Spinal cord (tissue), 10 donors: ENCODE measurements at places on chromosomes 2 and 18. TPM values are rescaled to one million over a fixed set of nuclear protein-coding genes. Genes with fewer than 3 reads are reported as not detected.

DNA sequence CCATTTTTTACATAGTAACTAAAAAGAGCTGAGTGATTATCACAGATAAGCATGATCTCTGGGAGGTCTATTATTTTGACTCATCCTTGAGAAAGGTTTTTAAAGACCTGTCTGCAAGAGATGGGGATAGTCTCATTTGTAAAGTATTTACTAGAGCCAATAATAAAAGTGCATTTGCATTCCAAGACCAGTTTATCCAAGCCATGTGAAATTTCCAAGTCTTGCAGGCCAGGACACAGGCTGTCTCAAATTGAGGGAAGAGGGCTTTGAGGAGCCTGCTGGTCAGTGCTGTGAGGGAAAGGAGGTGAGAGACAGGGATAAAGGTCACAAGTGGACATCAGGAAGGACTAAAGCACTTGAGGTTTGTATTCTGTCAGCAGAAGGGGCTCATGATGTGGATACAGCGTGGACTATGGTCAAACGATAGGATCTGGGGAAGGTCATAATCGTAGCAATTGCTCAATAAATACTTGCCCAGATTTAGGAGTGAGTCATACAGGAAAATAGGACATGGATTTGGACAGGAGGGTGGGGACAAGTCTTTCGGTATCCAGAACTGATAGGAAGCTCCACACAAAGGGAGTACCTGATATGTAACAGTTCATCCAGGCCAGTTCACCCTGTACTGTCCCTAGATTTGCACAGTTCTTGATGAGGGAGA, 6.6 kb upstream of the CDH2 start:
- no peak overlapping the region for H3K4me3 ChIP-seq
- no peak for DNase-seq
- no peaks in the 10 kb centered on the region for H3K4me1 ChIP-seq
- H3K27ac ChIP-seq: no peak overlapping the region

- no peaks in the 10 kb centered on the region for H3K4me1 ChIP-seq
- no peak overlapping the region for H3K27ac ChIP-seq
- no peaks in the 10 kb centered on the region for H3K27me3 ChIP-seq
Measured at GRCh38 chr2:157420771-157421323, 23.0 kb downstream of the CYTIP start.

GRCh38 chr2:127660291-127660578, 14.3 kb downstream of the GPR17 start:
- no peak for DNase-seq
- peaks cover 36% of the 10 kb centered on the region for H3K4me1 ChIP-seq
- H3K4me3 ChIP-seq: no peak overlapping the region
- H3K36me3 ChIP-seq: peaks cover 10% of the 10 kb centered on the region

- no peak overlapping the region for H3K27ac ChIP-seq
- no peak overlapping the region for H3K4me3 ChIP-seq
- peaks cover 22% of the 10 kb centered on the region for H3K27me3 ChIP-seq
- peaks cover 10% of the 10 kb centered on the region for H3K36me3 ChIP-seq
- no peak for DNase-seq
Measured at GRCh38 chr2:96143231-96143847, 1.9 kb downstream of the DUSP2 start.

- H3K4me3 ChIP-seq: no peak overlapping the region
- H3K36me3 ChIP-seq: peaks cover 5% of the 10 kb centered on the region
- no peaks in the 10 kb centered on the region for H3K27me3 ChIP-seq
- peaks cover 4% of the 10 kb centered on the region for H3K4me1 ChIP-seq
- no peak overlapping the region for H3K27ac ChIP-seq
Measured at GRCh38 chr2:37934591-37935513, 9.8 kb downstream of the RMDN2 start.

DNA sequence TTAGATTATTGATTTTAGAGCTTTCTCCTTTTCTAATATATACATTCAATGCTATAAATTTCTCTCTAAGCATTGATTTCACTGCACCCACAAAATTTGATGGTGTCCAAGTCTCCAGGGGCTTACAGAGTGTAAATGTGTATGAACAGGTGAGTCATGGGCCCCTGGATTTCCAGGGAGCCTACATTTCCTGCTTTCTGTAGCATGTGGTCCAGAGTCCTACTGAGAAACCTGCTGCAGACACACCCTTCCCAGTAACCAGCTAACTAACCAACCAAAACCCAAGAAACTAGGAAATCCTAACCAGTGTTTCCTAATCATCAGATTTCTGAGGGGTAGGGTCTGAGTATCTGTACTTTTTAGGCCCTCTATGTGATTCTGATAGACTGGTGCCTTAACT, 39.5 kb upstream of the TANC1 start:
- no peak overlapping the region for H3K4me3 ChIP-seq
- no peaks in the 10 kb centered on the region for H3K36me3 ChIP-seq
- no peak for DNase-seq
- H3K27me3 ChIP-seq: peaks cover 12% of the 10 kb centered on the region
- no peaks in the 10 kb centered on the region for H3K4me1 ChIP-seq
- no peak overlapping the region for H3K27ac ChIP-seq

GRCh38 chr2:157359628-157360027, 34.0 kb upstream of the ERMN start:
- H3K27ac ChIP-seq: no peak overlapping the region
- H3K4me1 ChIP-seq: no peaks in the 10 kb centered on the region
- no peaks in the 10 kb centered on the region for H3K36me3 ChIP-seq
- no peak for DNase-seq
- H3K4me3 ChIP-seq: no peak overlapping the region
- no peaks in the 10 kb centered on the region for H3K27me3 ChIP-seq

GRCh38 chr2:21372654-21373053, 248.9 kb downstream of the TDRD15 start:
- no peak for DNase-seq
- peaks cover 3% of the 10 kb centered on the region for H3K4me1 ChIP-seq
- no peaks in the 10 kb centered on the region for H3K27me3 ChIP-seq
- H3K36me3 ChIP-seq: no peaks in the 10 kb centered on the region
- H3K4me3 ChIP-seq: no peak overlapping the region
- H3K27ac ChIP-seq: no peak overlapping the region

DNA sequence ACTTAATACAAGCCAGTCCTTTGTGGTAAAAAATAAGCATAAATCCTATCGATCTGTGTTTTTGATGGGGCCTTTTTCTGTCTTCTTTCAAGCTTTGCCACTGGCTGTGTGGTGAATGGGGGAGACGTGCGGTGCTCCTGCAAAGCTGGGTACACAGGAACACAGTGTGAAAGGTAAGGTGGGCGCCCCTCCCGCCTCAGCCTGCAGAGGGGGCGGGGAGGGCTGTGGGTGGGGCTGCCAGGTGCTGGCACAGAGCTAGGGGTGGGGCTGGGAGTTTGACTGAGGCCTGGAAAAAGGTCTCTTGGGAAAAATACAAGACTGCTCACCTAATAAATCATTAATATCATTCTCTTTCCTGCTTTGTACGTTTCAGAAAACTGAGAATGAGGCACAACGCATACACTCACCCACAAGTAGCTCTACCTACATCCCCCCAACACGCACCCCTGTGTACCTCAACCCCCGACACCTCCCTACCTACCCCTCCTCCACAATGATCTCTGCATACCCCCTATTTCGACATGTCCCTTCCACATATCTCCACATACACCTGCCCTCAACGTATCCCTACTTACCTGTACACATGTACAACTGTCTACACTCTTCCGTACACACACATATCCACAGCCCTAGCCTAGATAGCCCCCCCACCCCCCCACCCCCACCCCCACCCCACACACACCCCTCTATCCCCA, 129.7 kb upstream of the TTC39C start:
- no peaks in the 10 kb centered on the region for H3K27me3 ChIP-seq
- no peaks in the 10 kb centered on the region for H3K36me3 ChIP-seq
- H3K4me1 ChIP-seq: peaks cover 2% of the 10 kb centered on the region
- no peak for DNase-seq
- no peak overlapping the region for H3K27ac ChIP-seq
- no peak overlapping the region for H3K4me3 ChIP-seq

DNA sequence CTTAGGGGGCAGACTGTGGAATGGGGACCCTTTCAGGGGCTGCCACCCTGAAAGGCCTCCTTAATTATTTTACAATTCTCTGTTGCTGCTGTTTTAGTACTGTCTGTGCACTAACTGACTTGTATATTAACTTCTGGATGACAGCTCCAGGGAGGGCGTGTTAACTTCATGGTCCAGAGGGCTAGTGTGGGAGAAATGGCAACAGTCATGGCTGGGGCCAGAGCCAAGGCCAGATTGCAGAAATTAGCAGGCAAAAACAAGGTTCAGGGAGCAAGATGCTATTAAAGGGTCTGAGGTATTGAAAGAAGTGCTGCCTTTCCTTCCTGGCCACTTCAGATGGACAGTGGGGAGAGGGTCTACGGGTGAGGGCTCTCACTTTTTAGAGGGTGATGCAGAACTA, 9.1 kb downstream of the WIPF1 start:
- DNase-seq: no peak
- H3K27me3 ChIP-seq: no peaks in the 10 kb centered on the region
- peaks cover 12% of the 10 kb centered on the region for H3K4me1 ChIP-seq

DNA sequence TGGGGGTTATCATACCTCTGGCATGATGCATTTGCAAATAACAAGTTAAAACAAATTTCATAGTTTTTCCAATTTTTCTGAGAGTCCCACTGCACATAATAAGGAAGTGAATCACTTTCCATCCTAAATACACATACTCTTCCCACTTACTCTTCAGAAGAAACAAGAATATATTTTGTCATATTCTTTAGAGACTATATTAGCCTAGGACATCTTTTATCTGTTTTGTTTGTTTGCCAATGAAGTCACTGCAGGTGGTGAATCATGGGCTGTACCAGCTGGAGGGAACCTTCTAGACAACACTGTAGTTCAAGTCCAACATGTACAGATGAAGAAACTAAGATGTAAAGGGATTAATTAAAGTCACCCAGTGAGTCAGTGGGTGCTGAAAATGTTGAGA, 116.8 kb downstream of the XIRP2 start:
- H3K4me1 ChIP-seq: no peaks in the 10 kb centered on the region
- H3K4me3 ChIP-seq: no peak overlapping the region
- no peaks in the 10 kb centered on the region for H3K27me3 ChIP-seq
- DNase-seq: no peak

DNA sequence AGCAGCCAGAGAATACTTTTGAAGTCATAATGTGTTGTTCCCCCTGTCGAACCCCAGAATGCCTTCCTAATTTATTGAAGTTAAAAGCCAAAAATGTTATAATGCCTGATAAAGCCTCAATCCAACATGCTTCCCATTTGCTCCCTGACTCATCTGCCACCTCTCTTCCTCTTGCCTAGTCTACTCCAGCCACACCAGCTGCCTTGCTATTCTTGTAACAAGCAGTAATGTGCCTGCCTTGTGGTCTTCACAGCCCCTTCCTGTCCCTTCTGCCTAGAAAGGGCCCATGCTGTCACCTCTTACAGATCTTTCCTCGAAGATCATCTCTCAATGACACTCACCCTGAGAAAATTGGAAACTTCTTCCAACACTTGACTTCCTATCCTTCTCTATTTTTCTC, 231.6 kb upstream of the CDH2 start:
- no peak for DNase-seq
- no peak overlapping the region for H3K27ac ChIP-seq
- H3K36me3 ChIP-seq: no peaks in the 10 kb centered on the region

- peaks cover 8% of the 10 kb centered on the region for H3K4me1 ChIP-seq
- no peak overlapping the region for H3K27ac ChIP-seq
Measured at GRCh38 chr2:234373060-234373459, 123.8 kb downstream of the ARL4C start.

DNA sequence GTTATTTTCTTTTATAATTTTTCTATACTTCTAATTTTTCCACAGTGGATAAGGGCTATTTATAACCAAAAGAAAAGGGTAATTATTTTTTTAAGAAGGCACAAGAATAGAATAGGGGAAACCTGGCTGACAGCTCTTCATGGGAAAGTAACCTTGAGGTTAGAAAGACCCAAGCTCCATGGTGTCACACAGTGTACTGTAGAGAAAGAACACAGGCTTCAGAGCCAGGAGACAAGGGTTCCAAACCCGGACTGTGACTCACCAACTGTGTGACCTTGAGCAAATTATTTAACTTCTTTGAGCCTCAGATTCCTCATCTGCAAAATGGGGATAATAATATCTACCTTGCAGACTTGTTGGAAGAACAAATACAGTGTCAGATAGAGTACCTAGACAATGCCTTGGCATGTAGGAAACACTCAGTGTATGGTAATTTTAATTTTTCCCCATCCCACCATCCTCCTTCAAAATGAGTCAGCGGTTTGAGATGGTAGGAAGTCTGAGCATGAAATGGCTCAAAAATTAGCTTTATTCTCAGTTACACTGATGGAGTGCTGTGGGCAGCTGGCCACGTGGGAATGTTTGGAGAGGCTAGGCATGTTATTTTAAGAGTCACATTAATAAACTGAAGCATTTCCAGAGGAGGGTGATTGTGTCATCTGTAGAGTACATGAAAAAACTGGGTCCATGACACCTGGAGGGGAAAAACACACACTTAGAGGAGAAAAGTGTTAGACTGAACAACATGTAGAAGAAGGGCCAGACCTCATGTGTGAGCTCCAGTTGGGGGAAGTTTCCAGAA, 36.7 kb downstream of the TMEM37 start:
- H3K4me3 ChIP-seq: no peak overlapping the region
- H3K27ac ChIP-seq: no peak overlapping the region
- DNase-seq: no peak
- H3K27me3 ChIP-seq: no peaks in the 10 kb centered on the region
- no peaks in the 10 kb centered on the region for H3K36me3 ChIP-seq
- H3K4me1 ChIP-seq: no peaks in the 10 kb centered on the region

GRCh38 chr2:207771421-207771820, 1.7 kb upstream of the FZD5 start:
- H3K36me3 ChIP-seq: peaks cover 9% of the 10 kb centered on the region
- H3K4me3 ChIP-seq: no peak overlapping the region
- DNase-seq: no peak
- no peak overlapping the region for H3K27ac ChIP-seq

GRCh38 chr2:176392249-176392648, 123.0 kb downstream of the MTX2 start:
- H3K4me1 ChIP-seq: peaks cover 3% of the 10 kb centered on the region
- H3K27ac ChIP-seq: no peak overlapping the region
- DNase-seq: no peak

GRCh38 chr2:6353669-6354068, 512.0 kb downstream of the CMPK2 start:
- no peaks in the 10 kb centered on the region for H3K36me3 ChIP-seq
- H3K27ac ChIP-seq: no peak overlapping the region
- DNase-seq: no peak
- no peaks in the 10 kb centered on the region for H3K27me3 ChIP-seq

- DNase-seq: no peak
- no peak overlapping the region for H3K4me3 ChIP-seq
- no peak overlapping the region for H3K27ac ChIP-seq
- no peaks in the 10 kb centered on the region for H3K36me3 ChIP-seq
Measured at GRCh38 chr2:190574169-190574568, 39.6 kb upstream of the NEMP2 start.

GRCh38 chr2:235155163-235155562, 203.3 kb downstream of the SH3BP4 start:
- DNase-seq: no peak
- no peaks in the 10 kb centered on the region for H3K4me1 ChIP-seq
- no peak overlapping the region for H3K27ac ChIP-seq
- H3K36me3 ChIP-seq: no peaks in the 10 kb centered on the region

The EPHA4 gene
- 56.4 TPM for total RNA-seq

The HNRNPA3 gene
- 51.1 TPM for total RNA-seq

The VWA3B gene
- total RNA-seq: 1.5 TPM

The MC5R gene
- 0.30 TPM for total RNA-seq

The MEIS1 gene
- total RNA-seq: 50.9 TPM

The PAX8 gene
- total RNA-seq: 3.7 TPM

The SCYGR1 gene
- total RNA-seq: not detected

The TANC1 gene
- 26.7 TPM for total RNA-seq

The METTL8 gene
- 25.9 TPM for total RNA-seq

The PLB1 gene
- 5.5 TPM for total RNA-seq

The RTP5 gene
- 5.3 TPM for total RNA-seq

The CRYGD gene
- 1.2 TPM for total RNA-seq

The STAT4 gene
- total RNA-seq: 8.9 TPM
